ENCODE measurements at places on chromosomes 3 and 15.

DNA sequence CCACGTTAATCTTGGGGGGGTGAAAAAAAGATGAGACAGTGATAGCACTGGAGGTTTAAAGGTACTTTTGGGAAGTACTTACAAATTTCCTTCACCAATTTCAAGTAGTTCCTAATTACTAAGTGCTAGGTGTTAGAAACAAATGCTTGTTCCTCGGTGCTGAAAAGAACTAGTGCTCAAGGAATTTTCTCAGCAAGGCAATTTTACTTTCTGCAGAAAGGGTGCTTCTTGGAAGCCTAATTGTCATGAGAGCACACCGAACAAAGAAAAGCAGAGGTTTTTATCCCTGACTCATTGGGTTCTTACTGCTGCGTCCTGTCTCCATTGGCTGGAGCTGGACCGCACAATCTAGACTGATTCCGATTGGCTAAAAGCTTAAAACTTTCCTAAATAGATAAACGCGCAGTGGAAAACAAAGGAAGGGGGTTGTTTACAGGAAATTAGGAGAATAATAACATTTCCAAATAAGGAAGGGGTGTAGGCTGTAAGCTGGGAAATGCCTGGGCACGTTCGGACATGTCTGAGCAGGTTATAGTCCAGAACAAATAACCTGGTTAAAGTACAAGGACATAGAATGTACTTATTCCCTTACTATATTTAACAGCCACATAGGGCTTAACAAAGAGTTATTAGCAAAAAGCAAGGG is 49.6 kb downstream of the CHD2 start:
- no peak for DNase-seq

DNA sequence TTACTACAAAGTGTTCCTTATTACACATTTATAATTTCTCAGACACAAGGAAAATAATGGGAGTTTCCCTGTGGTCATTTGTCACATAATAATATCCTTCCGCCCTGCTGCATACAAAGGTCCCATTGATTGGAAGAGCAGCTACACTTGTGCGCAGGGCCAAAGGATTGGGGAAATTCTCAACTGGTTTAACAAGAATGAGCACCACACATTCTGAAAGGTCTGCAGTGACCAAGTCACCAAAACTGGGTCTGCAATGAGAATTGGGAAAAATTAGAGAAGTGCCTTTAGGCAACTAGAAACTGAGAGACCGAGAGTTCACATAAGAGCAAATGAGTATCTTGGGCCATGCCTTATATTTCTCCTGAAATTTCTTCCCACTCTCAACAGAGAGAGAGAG is 98.2 kb upstream of the NR2F2 start:
- no peak for DNase-seq

GRCh38 chr3:173800154-173800553 is 402.6 kb downstream of the NLGN1 start:
- DNase-seq: no peak

DNA sequence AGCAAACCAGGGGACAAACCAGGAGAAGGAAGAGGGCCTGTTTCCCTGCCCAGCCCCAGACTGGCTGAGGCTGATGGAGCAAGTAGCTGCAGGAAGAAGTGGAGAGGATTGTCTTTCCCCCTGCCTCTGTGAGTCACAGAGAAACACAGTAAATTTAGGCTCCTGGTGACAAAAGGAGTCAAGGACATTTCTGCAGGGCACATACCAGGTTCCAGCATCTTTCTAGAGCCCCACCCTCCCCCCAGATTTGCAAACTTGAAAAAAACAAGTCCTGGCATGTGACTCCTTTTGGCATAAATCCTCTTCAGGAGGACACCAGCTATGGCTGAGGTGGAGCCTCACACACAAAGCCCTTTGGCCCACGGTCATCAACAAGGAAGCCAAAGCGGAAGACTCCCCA is 17.8 kb downstream of the PLD1 start:
- DNase-seq: no peak

DNA sequence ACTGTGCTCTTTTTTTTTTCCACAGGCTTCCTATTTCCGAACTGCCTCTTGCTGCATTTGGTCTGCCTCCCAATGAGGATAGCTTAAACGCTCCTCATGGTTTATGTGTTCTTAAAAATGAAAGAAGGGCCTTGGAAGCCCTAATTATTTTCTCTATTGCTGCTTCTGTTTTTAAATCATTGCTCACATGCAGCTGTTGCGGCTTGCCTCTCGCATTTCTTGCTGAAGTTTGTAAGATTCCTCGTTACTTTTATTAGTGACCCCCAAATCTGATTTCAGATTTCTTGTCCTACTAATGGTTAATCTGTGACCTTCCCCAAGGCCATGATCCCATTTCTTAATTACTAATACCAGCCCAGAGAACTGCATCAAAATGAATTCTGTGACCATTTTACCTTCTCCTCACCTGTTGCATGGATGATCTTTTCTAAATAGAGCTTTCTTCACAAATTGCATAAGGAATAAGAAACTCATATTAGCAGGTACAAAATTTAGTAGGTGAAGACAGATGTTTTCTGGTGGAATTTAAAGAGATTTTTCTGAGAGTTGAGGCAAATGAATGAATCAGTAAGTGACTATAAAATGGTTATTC is 1.8 kb downstream of the UBE2E1 start:
- DNase-seq: no peak

DNA sequence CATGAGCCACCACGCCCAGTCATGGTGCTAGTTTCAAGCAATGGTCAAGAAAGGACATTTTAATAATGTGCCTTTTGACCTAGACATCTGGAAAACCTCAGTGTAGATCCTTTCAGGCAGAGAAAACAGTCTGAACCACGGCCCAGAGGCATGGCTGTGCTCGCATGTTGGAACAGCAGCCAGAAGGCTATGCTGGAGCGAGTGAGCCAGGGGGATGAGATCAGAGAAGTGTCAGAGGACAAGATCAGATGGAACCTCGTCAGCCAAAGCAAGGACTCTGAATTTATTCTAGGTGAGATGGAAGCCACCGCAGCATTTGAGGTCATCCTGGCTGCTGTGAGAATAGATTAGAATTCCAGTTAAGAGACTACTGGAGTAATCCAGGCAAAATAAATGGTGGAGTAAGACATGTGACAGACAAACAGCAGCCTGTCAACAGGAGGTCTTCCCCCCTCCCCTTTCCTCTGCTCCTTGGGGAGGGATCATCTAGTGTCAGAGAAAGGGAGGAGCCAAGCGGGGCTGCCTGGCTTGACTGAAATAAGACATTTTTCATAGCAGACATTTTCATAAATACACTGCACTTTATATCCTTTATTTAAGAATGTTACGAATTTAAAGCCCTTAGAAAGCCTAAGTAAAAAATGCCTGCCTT is 40.4 kb upstream of the ACKR4 start:
- DNase-seq: no peak

GRCh38 chr3:107660306-107660976 is 137.7 kb downstream of the BBX start:
- DNase-seq: peak; percentile 36

- no peak for DNase-seq
Measured at GRCh38 chr3:99755831-99756230, 61.8 kb upstream of the CMSS1 start.

DNA sequence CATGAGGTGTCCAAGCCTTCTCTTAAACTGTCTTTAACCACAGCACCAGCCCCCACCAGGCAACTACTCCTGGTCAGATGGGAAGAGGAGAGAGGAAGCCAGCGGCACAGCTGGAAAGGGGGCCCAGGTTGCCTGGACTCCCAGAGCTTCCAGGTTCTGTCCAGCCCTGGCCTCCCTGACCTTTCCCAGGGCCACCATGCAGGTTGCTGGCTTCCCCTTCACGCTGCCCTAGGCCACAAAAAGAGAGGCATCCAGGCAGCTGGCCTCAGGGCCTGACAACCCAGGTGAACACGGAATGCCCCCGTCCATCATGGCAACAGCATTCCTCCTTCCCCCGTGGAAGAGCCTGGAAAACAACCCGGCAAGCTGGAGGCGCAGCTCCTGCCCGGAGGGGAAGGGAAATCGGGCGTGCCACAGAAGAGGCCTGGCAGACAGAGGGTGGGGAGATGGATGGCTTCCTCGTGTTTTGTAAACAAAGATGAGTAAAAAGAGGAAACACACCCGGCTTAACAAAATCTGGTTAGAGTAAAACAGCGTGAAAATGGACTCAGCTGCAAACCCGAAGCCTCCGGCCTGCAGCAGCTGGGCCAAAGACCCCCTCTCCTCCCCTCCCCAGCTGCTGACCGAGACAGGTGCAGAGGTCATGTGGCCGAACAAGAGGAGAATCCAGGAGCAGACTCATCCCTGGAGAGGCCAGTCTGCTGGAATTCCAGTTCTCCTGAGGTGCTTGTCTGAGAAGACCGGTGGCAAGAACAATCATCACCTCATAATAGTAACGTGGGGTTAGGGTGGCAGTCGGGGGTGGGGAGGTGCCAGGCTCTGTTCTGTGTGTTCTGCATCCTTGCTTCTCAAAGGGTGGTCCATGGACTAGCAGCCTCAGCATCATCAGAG is 15.5 kb downstream of the BMF start:
- no peak for DNase-seq

GRCh38 chr3:97959872-97960271 is 12.4 kb downstream of the RIOX2 start:
- no peak for DNase-seq

- DNase-seq: no peak
Measured at GRCh38 chr3:196774191-196774820, 34.6 kb downstream of the PAK2 start.

Measured in CD4-positive, alpha-beta memory T cell (primary cell).